ENCODE measurements at places on chromosomes 7 and 10. TPM values are rescaled to one million over a fixed set of nuclear protein-coding genes. Genes with fewer than 3 reads are reported as not detected.
A peak's percentile ranks its signal among the peaks of the same experiment; 100 is the strongest.

- ATAC-seq: no peak
Observed at GRCh38 chr7:83588602-83589240, 60.2 kb downstream of the SEMA3E start.

GRCh38 chr7:120553491-120553890, 280.5 kb downstream of the KCND2 start:
- ATAC-seq: no peak

DNA sequence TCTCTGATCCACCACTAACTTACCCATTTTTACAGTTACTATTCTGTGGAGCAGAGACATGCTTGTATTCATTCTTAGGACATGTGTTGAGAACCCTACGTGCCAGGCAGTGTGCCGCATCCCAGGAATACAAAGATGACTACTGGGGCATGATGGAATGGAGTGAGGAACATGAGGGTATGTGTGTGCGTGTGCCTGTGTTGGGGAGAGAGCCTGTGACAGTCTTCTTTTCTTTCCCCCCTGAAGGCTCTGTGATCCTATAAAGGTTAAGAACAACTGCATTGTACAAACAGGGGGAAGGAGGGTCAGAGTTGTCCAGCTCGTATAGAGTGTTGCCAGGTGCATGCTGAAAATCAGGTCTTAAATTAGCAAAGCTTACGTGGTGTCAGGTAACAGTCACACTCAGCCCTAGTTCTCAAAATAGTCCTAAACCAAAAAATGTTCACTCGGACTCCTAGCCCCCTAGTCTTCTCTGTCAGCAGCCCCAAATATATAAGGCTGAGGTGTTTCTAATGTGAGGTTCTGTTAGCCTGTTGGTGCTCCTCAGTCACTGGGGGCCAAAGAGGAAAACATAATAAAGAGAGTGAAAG, 161.9 kb downstream of the CELF2 start:
- ATAC-seq: no peak

DNA sequence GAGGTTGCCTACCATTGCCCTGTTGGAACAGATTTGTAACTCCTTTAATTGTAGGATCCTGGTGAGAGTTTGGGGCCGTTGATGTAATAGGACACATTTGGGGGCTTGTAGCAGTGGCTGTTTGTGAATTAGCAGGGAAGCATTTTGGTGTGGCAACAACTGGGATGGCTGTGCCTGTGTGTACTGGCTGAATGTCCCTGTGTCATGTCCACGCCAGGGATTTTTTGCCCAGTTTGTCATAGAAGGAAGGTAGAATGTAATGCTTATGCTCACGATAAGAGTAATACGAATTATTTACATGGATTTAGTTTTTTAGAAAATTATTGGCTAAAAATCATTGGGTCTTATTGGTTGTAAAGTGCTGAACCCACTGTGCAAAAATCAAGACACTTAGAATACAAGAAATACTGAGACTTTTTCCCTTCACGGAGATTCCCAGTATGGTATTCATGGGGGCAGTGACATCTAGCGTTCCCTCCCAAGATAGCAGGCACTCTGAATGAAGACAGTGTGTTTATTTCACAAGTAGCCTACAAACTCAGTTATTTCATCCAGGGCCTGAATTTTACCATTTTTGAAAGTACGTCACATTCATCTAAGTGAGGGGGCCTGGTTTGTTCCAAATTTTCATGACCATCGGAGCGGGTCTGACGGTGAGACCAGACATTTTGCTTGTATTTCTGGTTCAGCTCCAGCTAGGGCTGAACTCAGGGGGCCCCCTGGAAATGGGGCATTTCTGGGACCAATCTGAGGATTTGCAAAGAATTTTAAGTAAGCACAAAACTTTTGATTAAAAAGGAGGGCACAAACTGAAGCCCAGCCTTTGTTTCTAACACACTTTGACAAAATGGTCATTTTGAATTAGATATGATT, 74.7 kb downstream of the CACNB2 start:
- ATAC-seq: peak; percentile 86

- ATAC-seq: no peak
Observed at GRCh38 chr7:82384051-82384464, 59.5 kb downstream of the CACNA2D1 start.

DNA sequence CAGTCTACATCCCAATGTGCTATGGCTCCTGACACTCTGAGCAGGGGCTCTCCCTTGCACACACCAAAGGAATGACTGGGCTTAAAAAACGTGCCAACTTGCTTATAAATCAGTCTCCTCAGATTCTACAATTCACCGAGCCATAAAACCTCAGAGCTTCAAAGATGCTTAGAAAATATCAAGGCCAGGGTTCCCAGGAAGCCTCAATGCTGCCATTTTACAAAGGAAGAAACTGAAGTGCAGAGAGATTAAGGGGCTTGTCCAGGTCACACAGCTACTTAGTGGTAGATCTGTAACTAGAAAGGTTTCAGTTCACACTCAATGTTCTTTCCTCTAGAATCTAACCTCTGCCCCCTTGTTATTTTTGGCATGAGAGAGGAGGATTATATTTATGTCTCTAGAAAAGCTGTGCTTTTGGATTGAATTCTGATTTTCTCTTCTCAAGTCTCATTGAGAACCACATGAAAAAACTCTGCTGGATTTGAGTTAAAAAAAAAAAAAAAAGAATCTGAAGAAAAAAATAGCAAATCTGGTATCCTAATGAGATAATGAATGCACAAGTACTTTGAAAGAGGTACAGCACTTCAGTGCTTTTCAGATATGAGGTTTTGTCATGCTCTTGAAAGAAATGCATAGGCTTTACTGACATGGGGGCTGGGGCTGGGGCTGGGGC, 22.3 kb upstream of the TSPAN33 start:
- ATAC-seq: no peak

Gene ZNF775
- total RNA-seq: 9.1 TPM

Gene PCLO
- 0.20 TPM for total RNA-seq

Gene PNLIP
- 0.64 TPM for total RNA-seq

Gene ING3
- 11.1 TPM for total RNA-seq

Gene FAM237B
- total RNA-seq: 0.28 TPM

Gene PDK4
- total RNA-seq: 0.78 TPM

Gene ZNF853
- 0.15 TPM for total RNA-seq
